Tibial nerve (tissue), 4 donors: ENCODE measurements at places on chromosomes 3 and 15. TPM values are rescaled to one million over a fixed set of nuclear protein-coding genes. Genes with fewer than 3 reads are reported as not detected.

DNA sequence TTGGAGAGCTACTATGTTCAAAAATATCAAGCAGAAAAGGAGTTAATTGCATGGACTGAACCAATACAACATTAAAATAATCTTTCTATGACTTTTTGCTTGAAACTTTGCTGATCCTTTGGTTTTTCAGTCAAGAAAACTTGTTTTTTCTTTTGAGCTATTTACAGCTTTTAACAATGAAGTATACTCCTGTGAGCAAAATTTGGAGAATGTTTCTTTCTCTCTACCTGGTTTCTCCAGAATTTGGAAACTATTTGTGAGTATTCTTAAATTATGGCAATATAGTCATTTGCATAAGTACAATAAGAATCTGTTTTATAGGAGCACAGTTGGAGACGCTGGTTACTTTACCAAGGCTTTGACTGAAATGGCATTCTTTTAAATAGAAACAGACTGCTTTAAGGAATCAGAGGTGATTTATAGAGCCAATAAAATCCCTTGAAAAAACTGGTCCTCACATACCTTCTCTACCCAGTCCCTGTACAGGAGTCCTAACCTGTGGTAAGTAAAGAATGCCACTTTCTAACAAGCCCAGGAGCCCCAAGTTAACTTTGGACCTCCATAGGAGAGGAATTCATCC, 127.4 kb downstream of the PLCH1 start:
- no peak for DNase-seq
- no peaks in the 10 kb centered on the region for H3K36me3 ChIP-seq
- no peaks in the 10 kb centered on the region for H3K27me3 ChIP-seq
- H3K4me3 ChIP-seq: no peak overlapping the region

DNA sequence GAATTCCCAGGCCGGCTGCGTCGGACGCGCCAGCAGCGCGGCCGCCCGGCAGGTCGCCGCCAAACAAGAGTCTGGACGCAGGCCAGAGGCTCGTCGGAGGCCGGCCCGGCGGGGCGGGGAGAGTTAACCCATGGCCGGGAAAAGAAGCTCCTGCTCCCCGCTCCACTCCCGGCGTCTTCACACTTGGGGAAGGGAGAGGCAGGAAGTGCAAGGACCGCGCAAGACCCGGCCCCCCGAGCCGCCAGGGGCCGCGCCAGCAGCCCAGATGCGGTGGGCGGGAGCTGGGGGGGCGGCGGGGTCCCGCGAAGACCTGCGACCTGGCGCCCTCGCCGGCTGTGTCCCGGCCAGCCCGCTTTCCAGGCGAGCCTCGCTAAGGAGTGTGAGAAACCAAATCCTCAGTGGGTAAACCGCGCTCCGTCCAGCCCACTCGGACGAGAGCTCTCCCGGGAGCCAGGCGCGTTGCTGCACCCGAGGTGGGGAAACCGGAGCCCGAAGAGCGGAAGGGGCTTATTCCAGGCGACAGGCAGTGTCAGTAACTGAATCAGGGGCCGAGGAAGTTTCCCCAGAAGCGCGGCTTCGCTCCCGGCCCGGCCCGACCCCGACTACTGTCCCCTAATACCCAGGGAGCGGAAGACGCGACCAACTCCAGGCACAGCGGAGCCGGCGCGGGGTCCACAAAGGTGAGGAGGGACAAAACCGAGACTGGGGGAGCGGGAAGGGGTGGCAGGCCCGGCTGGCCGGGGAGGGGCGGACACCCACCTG, 721 bp downstream of the ADAMTS7 start:
- peak overlapping the region; percentile 85 for H3K27ac ChIP-seq
- no peaks in the 10 kb centered on the region for H3K27me3 ChIP-seq
- H3K36me3 ChIP-seq: no peaks in the 10 kb centered on the region
- peaks cover 8% of the 10 kb centered on the region for H3K4me1 ChIP-seq
- DNase-seq: no peak

GRCh38 chr3:15977598-15978232, 179.9 kb upstream of the ANKRD28 start:
- H3K27me3 ChIP-seq: no peaks in the 10 kb centered on the region
- no peak overlapping the region for H3K27ac ChIP-seq
- H3K36me3 ChIP-seq: no peaks in the 10 kb centered on the region
- DNase-seq: no peak
- H3K4me1 ChIP-seq: no peaks in the 10 kb centered on the region

DNA sequence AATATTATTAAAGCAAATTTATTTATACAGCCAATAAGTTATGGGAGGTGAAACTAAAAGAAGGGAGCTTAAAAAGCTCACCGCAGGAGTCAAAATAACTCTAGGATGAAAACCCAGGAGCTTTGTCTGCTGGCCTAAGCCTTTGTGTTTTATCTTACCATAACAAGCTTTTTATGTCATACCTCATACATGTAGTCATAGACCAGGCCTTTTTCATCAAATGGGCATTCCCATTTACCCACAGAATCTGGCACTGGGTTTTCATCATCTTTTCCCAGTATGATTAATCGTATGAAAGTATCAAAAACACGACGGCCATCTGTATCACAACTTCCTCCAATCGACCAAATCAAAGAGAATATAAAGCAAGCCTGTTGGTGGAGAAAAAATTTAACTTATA, 122.8 kb downstream of the DNAH12 start:
- H3K27ac ChIP-seq: no peak overlapping the region
- no peaks in the 10 kb centered on the region for H3K4me1 ChIP-seq
- no peaks in the 10 kb centered on the region for H3K36me3 ChIP-seq
- no peak for DNase-seq
- H3K27me3 ChIP-seq: no peaks in the 10 kb centered on the region

DNA sequence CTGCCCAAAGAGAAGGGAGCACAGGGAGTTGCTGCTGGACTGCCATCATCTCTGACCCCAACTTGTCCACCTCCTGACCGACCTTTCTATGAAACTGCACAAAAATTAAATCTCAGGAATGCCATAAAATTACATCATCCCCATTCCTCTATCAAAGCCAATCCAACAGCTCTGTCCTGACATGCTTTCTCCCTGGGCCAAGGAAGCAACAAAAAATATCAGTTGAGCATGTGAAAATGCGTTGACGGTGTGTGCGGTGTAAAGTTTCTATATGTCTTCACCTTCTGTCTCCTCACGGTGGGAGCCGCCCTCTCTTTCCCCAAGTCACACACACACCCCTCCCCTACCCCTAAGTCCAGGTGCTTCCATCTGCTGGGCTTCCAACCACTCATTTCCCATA, 3.6 kb upstream of the ZNF774 start:
- no peaks in the 10 kb centered on the region for H3K27me3 ChIP-seq
- DNase-seq: no peak
- H3K36me3 ChIP-seq: no peaks in the 10 kb centered on the region
- no peak overlapping the region for H3K4me3 ChIP-seq
- H3K27ac ChIP-seq: no peak overlapping the region
- H3K4me1 ChIP-seq: peaks cover 14% of the 10 kb centered on the region

DNA sequence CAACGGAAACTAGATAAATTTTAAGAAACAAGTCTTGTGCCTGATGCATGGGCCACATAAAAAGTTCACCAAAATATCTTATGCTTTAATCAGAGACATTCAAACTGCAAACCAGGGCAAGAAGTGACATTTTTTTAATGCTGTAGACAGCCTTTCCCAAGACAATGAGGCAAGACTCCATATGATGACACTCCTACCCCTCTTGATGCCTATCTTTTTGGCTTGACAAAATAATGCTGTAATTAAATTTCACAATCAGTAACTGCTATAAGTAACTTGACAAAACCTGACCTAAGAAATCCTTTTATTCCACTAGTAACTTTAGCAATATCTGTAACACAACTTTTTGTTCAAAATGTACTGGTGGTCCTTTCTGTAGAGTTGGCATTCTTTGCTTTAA, 48.7 kb downstream of the ECT2 start:
- no peak overlapping the region for H3K4me3 ChIP-seq
- no peaks in the 10 kb centered on the region for H3K27me3 ChIP-seq
- DNase-seq: no peak
- no peaks in the 10 kb centered on the region for H3K36me3 ChIP-seq

- H3K4me1 ChIP-seq: no peaks in the 10 kb centered on the region
- no peak overlapping the region for H3K27ac ChIP-seq
- no peaks in the 10 kb centered on the region for H3K36me3 ChIP-seq
- H3K4me3 ChIP-seq: no peak overlapping the region
- H3K27me3 ChIP-seq: no peaks in the 10 kb centered on the region
Measured at GRCh38 chr3:133486658-133487057, 86.8 kb downstream of the BFSP2 start.

DNA sequence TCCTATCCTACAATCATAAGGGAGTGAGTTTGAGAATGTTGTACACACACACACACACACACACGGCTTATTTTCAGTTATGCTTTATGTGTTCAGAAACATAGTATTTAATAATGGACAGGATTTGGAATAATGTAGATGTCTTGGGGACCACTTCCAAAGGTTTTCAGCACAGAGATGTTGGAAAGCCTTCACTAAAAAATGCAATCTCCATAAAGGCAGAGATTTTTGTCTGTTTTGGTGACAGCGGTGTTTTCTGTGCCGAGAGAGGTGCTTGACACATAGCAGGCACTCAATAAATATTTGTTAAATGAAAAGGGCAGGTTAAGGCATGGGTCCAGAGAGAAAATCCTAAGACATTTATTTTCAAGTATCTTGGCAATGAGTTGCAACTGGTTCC, 428.2 kb upstream of the RGMA start:
- H3K4me1 ChIP-seq: peaks cover 9% of the 10 kb centered on the region
- DNase-seq: no peak
- no peak overlapping the region for H3K27ac ChIP-seq
- no peaks in the 10 kb centered on the region for H3K27me3 ChIP-seq

DNA sequence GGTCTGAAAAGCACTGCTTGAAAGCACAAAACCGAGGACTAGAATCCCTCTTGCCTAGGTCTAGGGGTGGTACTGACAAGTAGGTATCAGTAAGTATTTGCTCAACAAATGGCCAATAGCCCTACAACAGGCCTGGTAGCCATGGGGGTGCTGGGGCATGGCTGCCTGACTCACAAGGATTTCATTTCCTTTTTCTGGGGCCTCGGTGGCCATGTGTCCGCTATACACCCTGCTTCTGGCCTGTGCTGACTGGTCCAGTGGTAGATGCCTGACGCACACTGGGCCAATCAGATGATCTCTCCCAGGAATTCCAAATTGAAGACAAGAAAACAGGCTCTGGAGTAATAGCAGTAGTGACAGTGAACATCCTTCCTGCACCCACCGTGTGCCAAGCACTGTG, 29.4 kb downstream of the MELTF start:
- no peaks in the 10 kb centered on the region for H3K36me3 ChIP-seq
- no peak overlapping the region for H3K4me3 ChIP-seq
- no peak overlapping the region for H3K27ac ChIP-seq
- no peaks in the 10 kb centered on the region for H3K27me3 ChIP-seq

- H3K4me3 ChIP-seq: no peak overlapping the region
- no peak for DNase-seq
- no peaks in the 10 kb centered on the region for H3K36me3 ChIP-seq
- H3K27me3 ChIP-seq: no peaks in the 10 kb centered on the region
- H3K27ac ChIP-seq: no peak overlapping the region
Measured at GRCh38 chr3:80285388-80285787, 517.6 kb upstream of the ROBO1 start.

- no peaks in the 10 kb centered on the region for H3K36me3 ChIP-seq
- H3K4me3 ChIP-seq: no peak overlapping the region
- H3K4me1 ChIP-seq: no peaks in the 10 kb centered on the region
- no peaks in the 10 kb centered on the region for H3K27me3 ChIP-seq
- no peak overlapping the region for H3K27ac ChIP-seq
Measured at GRCh38 chr3:130671545-130672312, 74.9 kb downstream of the PIK3R4 start.

- H3K36me3 ChIP-seq: peaks cover 32% of the 10 kb centered on the region
- H3K27me3 ChIP-seq: no peaks in the 10 kb centered on the region
- DNase-seq: no peak
- no peak overlapping the region for H3K27ac ChIP-seq
- H3K4me1 ChIP-seq: peaks cover under 1% of the 10 kb centered on the region
Measured at GRCh38 chr3:5195605-5196004, 8.1 kb downstream of the EDEM1 start.

GRCh38 chr15:59294574-59295260, 78.0 kb downstream of the MYO1E start:
- H3K4me1 ChIP-seq: peaks cover 50% of the 10 kb centered on the region
- H3K36me3 ChIP-seq: no peaks in the 10 kb centered on the region
- no peak overlapping the region for H3K4me3 ChIP-seq
- DNase-seq: no peak

DNA sequence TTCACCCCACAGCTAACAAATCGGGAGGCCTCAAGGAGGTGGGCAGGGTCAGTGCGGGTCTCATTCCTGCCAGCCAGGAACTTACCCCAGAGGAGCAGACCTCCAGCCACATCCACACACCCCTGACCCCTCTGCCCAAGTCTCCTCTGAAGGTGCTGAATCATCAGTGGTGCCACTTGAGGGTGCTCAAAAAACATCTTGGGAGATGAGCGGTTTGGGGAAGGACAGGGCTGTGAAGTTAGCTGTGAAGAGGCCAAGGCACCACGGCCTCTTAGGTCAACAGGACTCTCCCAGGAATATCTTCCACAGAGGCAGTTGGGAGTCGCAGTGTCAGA, 1.2 kb downstream of the DAPK2 start:
- no peak overlapping the region for H3K27ac ChIP-seq
- no peaks in the 10 kb centered on the region for H3K36me3 ChIP-seq
- H3K27me3 ChIP-seq: no peaks in the 10 kb centered on the region
- no peaks in the 10 kb centered on the region for H3K4me1 ChIP-seq
- DNase-seq: no peak

DNA sequence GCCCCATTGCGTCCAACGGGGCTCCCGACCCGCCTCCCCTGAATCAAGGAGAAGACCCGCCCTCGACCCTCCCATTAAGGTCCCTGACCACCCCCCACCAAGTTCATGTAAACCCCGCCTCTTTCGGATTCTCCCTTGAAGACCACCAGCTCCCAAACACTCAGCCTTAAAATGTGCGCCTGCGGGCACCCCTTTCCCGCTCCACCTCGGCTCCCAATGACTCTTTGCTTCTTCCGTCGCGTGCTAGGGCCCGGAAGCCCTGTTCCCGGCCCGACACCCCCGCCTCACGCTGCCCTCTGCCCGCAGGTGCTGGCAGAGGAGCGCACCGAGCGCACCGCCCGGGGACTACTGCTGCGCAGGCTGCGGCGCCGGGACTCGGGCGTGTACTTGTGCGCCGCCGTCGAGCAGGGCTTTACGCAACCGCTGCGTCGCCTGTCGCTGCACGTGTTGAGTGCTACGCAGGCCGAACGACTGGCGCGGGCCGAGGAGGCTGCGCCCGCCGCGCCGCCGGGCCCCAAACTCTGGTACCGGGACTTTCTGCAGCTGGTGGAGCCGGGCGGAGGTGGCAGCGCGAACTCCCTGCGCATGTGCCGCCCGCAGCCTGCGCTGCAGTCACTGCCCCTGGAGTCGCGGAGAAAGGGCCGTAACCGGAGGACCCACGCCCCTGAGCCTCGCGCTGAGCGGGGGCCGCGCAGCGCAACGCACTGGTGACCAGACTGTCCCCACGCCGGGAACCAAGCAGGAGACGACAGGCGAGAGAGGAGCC, 2.7 kb upstream of the LSMEM2 start:
- no peak for DNase-seq
- H3K27ac ChIP-seq: peak overlapping the region; percentile 96
- H3K4me3 ChIP-seq: no peak overlapping the region
- H3K36me3 ChIP-seq: peaks cover 19% of the 10 kb centered on the region

The LEKR1 gene
- 0.30 TPM for total RNA-seq

The CRTAP gene
- total RNA-seq: 272 TPM

The ANXA2 gene
- 1,043 TPM for total RNA-seq

The LSMEM2 gene
- 2.0 TPM for total RNA-seq
